ENCODE measurements at places on chromosomes 12 and 14.

GRCh38 chr12:121326996-121327674 lies 25.1 kb downstream of the ANAPC5 start:
- DNase-seq, result no peak

GRCh38 chr14:89037065-89037464 lies 212.6 kb downstream of the TTC8 start:
- DNase-seq, result no peak

DNA sequence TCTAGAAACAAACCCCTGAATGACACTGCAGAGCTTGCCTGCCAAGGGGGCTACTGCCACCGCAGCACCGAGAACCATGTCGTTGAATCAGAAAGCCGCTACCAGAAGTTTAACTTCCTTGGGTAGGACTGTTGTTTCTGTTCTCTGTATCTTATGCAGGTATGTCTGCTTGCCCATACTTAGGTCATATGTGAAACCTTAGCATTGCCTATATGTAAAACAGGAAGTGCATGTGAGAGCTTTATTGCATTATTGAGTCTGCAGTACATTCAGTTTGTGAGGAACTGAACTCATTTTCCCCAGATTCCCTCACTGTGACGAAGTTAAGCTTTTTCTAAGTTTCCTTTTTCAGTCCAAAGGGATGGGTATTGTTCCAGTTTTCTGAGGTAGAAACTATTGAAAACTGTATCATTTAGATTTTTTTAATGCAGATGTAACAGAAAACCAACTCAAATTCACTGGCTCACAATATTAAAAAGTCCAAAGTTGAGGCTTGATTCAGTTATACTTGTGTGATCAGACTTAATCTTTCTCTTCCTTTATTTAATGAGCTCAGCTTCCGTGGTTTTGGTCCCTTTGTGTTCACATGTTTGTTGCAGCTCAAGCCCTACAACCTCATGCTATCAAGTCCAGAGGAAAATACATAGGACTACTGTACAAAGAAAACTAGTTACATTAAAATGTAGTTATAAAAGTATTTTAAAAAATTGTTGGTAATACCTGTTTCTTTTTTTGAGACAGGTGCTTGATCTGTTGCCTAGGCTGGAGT lies 6.9 kb downstream of the FBXO34 start:
- no peak for DNase-seq

DNA sequence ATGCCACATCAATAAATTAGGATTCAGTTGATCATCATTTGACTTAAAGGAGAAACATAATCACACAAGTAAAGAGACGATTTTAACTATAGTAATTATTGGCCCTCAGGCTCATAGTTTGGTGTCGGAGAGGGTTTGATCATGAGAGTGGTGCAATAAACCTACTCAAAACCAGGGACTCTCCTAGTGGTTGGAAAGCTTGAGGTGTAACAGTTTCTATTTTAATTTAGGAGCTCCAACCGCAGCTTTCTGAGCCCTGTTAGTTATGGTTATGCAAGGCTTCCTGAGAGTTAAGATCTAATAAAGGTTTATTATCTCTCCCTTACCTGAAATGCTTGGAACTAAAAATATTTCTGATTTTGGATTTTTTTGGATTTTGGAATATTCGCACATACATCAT lies 36.4 kb downstream of the TMTC2 start:
- no peak for DNase-seq

GRCh38 chr12:77494296-77494695 lies 336.4 kb upstream of the NAV3 start:
- no peak for DNase-seq

GRCh38 chr14:71438684-71439083 lies 493.5 kb upstream of the RGS6 start:
- no peak for DNase-seq

DNA sequence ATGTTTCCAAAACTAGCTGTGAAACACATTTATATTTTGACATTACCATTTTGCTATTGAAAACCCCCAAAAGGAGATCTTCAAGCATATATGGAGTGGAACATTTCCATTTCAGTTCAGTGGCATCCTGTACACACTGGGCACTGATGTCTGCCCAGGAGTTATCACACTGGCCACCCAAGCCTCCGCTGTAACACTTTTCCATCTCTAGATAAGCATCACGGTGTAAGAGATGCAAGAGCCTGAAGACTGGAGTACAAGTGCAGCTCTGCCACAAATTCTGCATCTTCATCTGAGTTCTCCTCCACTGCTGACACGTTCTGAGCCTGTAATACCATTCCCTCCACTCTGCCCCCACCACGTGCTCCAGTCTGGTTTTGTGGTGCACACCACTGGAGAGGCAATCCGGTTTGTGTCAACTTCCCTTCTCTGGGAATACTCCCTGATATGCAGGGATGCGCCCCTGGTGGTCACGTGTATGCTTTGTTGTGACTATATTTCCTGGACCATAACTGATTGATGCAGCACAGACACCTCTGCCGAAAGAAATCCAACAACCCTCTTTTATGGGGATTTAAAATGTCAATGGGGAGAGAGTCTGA lies 12.7 kb downstream of the SPTLC2 start:
- DNase-seq, result no peak

GRCh38 chr14:74618078-74618952 lies 6.3 kb upstream of the LTBP2 start:
- peak; percentile 54 for DNase-seq

DNA sequence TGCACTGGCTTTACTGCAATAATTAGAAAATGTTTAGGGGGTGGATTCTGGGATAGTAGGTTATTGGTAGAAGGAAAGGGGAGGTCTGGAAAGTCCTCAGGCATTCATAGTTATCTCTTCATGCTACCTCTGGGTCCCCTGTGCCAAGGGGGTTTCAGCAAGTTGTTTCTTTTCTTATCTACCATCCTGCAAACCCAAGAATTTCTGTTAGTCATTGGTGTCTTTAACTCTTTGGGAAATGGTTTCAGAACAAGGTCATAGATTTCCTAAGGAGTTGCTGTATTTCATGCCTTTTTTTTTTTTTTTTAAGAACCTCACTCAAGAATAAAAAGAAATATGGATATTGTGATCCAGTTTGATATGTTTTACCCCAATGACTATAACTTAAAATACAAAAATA lies 63.6 kb downstream of the SLC4A8 start:
- no peak for DNase-seq

GRCh38 chr14:22533739-22534359 lies 55.2 kb downstream of the DAD1 start:
- no peak for DNase-seq

GRCh38 chr12:131552492-131552863 lies 158.4 kb upstream of the SFSWAP start:
- no peak for DNase-seq

- no peak for DNase-seq
These were observed 13.4 kb downstream of the KRT80 start for GRCh38 chr12:52178443-52178842.

GRCh38 chr12:59036973-59037762 lies 116.9 kb upstream of the LRIG3 start:
- no peak for DNase-seq

- no peak for DNase-seq
These were observed 52.9 kb downstream of the C12orf42 start for GRCh38 chr12:103442822-103443221.

DNA sequence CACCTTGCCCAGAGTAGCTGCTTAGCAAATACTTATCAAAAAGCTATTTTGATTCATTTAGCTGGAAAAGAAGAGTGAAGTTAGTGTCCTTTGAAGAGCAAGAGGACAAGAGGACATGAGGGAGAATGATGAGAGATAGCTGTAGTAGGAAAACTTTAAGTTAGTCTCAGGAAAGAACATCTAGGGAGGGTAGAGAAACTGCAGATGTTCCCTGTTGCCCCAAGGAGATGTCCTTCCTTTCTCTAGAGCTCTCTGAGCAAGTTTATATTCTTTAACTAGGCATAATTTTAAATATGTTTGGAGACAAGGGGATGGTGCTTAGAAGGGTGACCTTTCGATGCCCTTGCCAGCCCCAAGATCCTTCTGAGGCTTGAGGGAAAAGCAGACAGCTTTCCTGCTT lies 529.1 kb upstream of the TBX3 start:
- no peak for DNase-seq

- no peak for DNase-seq
These were observed 363.2 kb downstream of the GALC start for GRCh38 chr14:87629788-87630187.

DNA sequence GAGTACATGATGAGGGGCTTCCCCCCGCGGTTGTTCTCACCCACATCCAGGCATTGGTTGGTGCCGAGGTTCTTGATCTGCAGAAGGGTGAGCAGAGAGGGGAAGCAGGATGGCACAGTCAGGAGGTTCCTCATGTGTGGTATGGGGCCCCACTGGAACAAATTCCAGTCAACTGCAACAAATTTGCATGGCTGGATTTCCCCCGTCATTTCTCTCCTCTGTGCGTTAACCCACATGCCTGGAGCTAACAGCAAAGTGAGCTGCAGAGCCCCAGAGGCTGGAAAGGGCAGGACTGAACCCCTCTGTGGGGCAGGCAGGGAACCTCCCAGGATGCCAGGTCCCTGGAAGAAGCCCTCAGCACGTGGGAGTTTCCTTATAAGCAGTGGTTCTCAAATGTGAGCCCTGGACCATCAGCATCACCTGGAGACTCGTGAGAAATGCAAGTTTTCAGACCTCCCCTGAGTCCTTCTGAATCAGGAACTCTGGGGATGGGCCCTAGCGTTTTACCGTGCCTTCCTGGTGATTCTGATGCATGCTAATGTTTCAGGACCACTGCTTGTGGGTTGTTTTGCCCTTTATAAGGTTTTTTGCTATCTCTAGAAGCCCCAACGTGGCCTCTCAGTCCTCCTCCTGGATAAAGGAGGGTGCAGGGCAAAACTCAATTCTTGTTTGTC lies 11.0 kb upstream of the CELA1 start:
- DNase-seq, result no peak

- no peak for DNase-seq
These were observed 264.6 kb downstream of the ALG10 start for GRCh38 chr12:34286934-34287333.

DNA sequence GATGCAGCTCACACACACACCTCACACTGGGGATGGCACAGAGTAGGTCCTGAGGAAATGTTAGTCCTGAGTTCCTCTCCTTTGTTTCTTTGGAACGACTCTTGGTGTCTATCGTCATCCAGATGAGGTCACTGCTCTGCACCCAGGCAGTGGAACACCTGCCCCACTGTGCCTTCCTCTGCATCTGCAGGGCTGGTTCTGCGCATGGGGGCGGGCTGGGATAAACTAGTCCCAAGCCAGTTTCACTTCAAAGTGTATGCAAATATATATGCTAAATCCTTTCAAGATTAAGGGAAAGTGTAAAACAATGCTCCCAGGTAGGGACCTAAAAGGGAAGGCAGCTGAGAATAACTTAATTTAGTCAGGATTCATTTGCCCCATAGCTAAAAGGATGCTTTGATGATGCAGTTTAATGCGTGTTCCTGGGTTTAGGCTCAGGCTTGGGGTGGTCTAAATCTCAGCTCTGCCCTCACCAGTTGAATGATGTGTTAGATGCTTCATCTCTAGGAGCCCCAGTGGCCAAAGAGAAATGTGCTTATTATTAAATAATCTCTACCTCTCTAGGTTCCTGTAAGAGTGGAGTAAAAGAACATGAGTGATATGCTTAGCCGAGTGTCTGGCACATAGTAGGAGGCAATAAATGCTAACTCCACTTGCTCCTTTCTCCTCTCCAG lies 47.1 kb upstream of the OVCH1 start:
- DNase-seq, result no peak

GRCh38 chr14:93784878-93785277 lies 3.4 kb downstream of the PRIMA1 start:
- no peak for DNase-seq

- no peak for DNase-seq
These were observed 13.9 kb upstream of the DCD start for GRCh38 chr12:54662026-54662425.

- no peak for DNase-seq
These were observed 24.8 kb downstream of the BICDL1 start for GRCh38 chr12:120013659-120014380.

DNA sequence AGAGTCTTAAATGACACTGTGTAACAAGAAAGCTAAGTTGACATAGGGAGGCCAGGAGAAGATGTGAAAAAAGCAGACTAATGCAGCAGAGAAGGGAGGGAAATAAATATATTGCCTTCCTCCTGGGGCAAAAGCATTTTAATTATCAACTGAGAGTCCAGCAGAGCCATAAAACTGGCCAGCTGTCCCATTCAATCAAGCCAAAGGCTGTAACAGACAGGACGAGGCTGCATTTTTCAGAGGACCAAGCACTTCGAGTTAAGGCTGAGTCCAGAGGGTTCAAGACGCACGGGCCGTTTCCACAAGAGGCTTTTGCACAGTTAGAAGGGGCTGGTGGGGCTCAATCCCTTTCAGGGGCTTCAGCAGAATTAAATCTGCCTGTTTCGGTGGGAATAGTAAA lies 20.4 kb downstream of the MAP3K9 start:
- DNase-seq, result no peak

DNA sequence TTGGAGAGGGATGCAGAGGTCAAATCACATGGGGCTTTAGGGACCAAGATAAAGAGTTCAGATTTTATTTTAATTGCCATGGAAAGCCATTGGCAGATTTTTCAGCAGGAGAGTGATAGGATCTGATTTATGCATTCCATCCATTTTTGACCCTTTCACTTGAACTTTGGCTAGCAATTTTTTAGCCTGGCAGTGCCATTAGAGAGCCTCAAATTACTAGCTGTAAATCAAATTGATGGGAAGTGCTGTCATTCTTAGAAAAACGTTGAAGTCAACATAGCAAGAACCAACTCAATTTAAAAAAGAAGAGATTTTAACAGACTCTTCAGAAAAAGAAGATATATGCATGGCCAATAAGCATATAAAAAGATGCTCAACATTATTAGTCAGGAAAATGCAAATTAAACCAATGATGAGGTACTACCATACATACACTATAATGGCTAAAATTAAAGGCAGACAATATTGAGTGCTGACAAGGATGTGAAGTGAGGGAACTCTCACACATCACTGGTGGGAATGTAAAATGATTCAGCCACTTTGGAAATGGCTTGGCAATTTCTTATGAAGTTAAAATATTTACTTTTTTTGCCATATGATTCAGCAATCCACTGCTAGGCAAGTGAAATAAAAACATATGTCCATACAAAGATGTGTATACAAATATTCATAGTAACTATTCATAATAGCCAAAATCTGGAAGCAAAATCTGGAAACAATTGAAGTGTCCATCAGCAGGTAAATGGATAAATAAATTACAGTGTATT lies 89.7 kb downstream of the PTCSC3 start:
- no peak for DNase-seq

DNA sequence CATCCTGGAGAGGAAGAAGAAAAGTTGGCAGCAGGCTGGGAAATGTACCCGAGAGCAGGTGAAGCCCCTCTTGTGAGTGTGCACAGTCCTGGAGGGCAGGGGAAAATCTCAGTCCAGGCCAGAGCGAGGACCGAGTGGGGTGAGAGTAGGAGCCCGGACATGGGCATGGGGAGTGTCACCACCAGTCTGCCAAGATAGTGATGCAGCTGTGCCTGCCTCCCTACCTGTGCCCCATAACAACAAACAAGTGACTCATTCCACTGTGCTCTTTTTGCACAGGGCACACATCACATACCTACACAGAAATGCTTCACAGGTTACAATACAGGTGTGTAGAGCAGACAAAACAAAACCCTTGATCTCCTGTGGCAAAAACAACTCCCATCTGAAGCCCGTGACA lies 205.9 kb upstream of the PELI2 start:
- DNase-seq, result no peak
